ENCODE measurements at places on chromosomes 3 and 15.

- no peak for DNase-seq
Observed at GRCh38 chr15:58313304-58313703, 118.5 kb upstream of the LIPC start.

DNA sequence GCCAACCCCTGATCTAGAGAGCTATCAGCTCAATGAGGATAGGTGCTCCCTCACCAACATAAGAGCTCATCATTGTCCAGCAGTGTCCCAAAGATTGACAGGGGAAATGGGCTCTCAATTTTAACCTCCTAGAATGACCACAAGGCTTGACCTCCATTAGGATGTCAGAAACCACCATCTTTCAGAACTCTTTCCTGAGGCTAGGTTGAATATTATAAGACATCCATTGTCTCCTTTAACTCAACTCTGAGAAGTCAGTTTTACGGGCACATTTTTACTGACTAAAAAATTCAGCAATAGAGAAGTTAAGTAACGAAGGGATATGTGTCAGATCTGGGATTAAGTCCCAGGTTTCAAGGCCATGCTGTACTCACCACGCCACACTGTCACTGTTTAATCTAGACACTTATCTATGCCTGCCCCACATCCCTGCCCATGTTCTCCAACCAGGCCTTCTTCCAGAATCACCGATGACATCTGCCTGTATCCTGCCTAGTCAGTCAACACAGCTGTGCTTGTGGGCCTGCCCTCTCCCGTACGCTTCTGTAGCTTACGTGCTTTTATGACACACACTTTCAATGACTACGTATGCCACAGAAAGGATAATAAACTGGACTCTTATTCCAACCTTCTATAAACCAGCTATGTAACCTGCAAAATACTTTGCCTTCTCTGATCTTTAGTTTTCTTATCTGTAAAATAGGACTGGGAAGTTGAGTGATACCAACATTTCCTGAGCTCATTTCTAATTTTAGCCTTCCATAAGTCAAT is 17.1 kb upstream of the MUC13 start:
- peak; percentile 45 for DNase-seq

- no peak for DNase-seq
Observed at GRCh38 chr3:145118303-145118702, 1042.7 kb downstream of the PLOD2 start.

DNA sequence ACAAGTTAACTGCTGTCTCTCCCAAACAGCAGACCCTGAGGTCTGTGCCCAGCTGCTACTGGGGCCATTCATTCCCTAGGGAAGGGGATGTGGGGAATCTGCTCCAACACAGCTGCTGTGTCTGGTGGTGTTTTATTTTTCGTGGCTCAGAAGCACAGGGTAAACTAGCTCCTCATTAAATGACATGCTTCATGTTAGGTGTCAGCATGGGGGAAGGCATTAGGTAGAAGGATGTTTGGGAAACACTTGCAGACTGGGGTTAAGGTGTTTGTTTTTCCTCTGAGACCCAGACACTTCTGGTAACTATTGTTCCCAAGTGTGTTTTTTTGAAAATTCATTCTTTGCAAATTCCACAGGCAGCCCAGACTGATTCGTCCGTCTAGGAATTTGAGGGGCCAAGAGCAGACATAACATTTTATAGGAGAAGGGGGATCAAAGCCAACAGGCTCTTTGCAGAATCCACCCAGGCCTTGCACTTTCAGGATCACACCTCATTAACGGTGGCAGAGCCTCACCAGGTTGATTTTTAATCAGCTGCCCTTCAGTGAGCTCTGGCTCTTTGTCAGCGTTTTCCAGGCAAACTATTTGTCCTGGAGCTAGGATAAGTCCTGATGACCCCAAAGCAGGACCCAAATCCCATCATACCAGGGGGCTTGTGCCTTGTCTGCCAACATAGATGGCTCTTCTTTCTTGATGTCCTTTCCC is 65.4 kb upstream of the ITGA11 start:
- DNase-seq = no peak

GRCh38 chr15:80695911-80696661 is 976 bp downstream of the ABHD17C start:
- DNase-seq = peak; percentile 32

GRCh38 chr3:32335365-32336112 is 56.1 kb upstream of the CMTM7 start:
- no peak for DNase-seq

- DNase-seq = no peak
Observed at GRCh38 chr3:109440353-109440752, 103.0 kb upstream of the DPPA4 start.

GRCh38 chr3:129077222-129077621 is 16.6 kb downstream of the GP9 start:
- DNase-seq = peak; percentile 74

- no peak for DNase-seq
Observed at GRCh38 chr3:10505791-10506585, 602 bp upstream of the ATP2B2 start.

DNA sequence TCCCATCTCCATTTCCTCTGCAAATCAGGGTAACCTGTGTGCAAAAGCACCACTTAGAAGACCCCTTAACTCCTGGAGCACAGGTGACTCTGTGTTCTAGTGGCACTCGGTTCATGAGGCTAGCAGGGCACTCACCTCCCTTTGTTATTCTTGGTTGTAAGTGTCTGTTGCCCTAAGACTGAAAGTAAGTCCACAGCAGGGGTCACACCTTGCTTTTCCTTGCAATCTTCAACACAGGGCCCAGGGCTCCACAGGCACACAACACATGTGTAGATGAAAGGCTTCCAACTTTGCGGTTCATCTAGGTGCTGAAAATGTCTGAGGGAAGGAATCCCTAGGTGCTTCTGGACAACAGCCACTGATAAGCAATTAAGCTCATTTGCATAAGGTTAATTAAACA is 2.9 kb downstream of the RNU6-1 start:
- no peak for DNase-seq

DNA sequence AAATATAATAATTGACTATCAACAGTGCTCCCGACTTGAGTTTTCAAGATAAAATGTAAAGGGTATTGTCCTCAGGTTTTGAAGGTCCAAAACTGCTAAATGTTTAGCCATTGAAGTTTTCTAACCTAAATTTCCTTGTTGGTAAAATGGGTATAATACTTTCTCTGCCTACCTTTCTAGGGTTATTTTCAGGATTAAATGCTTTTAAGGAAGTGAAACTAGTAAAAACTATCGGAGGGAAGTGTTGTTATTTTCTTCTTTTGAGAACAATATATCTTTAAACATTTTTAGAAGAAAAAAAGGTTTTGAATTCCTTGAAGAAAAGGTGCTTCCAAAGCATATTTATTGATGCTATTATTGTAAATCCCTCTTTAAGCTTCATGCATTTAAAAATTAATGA is 67.3 kb downstream of the FILIP1L start:
- DNase-seq = no peak

DNA sequence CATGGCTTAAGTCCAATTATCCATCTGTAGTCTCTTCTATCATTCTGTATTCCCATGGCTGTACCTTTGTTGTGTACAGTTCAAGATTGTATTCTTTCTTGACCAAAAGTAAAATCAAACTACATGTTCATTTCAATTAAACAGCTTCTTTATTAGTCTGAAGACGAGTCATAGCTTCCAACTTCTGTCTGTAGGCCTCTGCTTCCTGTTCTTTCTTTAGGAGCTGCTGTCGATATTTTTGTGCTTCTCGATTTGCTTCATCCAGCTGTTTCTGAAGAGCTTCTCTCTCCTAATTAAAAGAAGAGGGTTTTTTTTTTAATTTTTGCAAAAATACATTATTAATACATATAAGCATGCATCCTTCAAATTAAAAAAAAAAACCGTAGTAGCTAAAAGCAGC is 13.0 kb upstream of the HDC start:
- DNase-seq = no peak

DNA sequence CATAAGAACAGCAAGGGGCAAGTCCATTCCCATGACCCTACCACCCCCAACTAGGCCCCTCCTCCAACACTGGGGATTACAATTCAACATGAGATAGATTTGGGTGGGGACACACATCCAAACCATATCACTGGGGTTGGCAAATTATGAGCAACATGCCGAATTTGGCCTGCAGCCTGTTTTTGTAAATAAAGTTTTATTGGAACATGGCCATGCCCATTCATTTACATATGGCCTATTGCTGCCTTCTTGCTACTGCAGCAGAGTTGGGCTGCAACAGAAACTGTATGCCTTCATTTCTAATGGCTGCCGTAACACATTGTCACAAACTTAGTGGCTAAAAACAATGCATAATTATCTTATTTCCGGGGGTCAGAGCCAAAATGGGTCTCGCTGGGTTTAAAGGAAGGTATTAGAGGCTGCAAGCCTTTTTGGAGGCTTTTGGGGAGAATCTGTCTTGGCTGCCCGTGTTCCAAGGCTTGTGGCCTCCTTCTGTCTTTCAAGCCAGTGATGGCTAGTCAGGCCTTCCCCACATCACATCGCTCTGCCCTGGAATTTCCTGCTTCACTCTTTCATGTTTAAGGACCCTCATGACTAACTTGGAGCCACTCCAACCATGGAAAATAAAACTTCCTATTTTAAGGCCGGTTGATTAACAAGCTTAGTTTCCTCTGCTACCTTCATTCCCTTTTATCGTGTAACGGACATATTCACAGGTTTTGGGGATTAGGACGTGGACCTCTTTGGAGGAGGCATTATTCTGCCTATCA is 428.5 kb upstream of the PROK2 start:
- DNase-seq = no peak

DNA sequence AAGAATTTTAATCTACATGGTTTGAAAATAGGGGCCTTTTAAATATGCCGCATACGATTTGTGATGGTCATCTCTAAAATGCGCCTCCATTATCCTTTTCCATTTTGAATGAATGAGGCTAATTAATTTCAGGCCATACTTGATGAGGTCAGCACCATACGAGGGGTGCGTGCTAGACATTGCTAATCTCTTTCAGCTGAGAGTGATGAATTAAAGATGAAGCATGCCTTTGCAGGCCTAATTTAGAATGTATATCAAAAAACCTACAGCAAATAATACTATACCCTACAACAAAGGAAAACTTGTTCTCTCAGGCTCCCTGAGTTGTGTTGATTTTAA is 18.6 kb upstream of the NR2F2 start:
- DNase-seq = no peak

DNA sequence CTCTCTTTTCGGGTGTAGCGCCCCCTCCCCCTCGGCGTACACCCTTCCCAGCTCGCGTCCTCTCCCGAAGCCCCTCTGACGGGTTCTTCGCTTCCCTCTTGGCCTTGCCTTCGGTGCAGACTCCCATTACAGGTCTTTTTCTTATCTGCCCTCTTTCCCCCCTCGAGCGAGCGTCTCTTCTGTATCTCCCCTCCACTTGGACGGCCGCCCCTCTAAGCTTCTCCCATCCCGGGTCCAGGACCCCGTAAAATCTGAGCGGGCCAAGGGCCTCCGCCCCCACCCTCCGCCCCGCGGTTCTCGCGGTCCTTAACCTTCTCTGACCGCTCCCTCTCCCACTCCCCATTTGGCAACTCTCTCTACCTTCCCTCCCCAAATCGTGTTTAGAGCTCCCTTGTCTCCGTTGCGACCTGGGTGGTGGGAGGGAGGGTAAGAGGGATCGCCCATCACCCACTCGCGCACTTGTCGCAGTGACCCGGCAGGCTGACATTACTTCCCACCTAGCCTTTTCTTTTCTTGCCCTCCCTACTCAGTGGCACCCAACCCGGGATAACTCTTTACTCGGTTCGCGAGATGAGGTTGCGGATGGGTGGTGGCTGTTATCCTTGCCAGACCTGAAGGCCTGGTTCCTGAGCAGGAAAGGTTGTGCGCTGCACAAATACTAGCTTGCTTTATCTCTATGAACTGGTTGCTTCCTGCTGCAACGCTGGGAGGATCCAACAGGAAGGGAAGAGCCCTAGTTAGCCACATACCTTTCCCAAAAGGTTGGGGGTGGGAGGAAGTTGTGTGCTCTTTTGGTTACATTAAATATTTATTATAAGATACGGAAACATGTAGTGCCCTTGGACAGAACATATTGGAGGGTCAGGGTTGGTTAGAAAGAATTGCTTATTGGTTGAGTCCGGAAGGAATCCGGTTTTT is 922 bp downstream of the RAB11A start:
- DNase-seq = peak; percentile 34

DNA sequence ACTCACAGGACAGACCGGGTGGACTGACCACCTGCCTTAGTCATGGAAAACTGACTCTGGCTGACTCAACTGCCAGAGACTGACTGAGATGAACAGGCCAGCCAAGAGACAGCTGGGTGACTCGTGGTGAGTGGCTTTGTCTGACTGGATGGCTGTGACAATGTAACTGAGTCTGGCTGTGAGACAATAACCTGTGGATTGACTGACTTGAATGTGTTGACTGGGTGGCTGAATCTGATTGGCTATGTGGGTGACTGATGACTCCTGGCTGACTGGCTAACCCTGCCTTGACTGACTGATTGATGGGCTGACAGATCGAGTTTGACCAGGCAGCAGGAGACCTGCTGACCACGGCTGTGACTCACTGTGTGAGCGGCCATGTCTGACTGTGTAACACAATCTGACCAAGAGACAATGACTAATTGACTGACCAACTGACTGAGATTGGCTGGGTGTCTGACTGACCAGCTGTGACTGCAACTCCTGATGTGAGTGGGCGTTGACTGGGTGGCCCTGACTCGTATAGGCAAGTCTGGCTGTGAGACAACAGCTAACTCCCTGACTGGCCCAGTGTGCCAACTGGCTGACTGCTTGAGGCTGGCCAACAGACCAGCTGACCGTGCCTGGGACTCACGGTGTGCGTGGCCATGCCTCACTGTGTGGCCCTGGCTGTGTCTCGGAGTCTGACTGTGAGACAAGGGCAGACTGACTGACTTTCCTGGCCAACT is 509.1 kb downstream of the SHQ1 start:
- DNase-seq = peak; percentile 99

- peak; percentile 90 for DNase-seq
Observed at GRCh38 chr3:86993704-86994103, 2.8 kb upstream of the VGLL3 start.

GRCh38 chr3:869734-870133 is 223.1 kb upstream of the CNTN6 start:
- DNase-seq = no peak

- no peak for DNase-seq
Observed at GRCh38 chr3:196537319-196537984, 22.3 kb upstream of the SMCO1 start.

GRCh38 chr15:69908590-69909420 is 188.9 kb downstream of the TLE3 start:
- no peak for DNase-seq
